ENCODE measurements at places on chromosomes 6 and 20. TPM values are rescaled to one million over a fixed set of nuclear protein-coding genes. Genes with fewer than 3 reads are reported as not detected.
A peak's percentile ranks its signal among the peaks of the same experiment; 100 is the strongest.

The ARHGAP18 gene
- 4.3 TPM for polyA plus RNA-seq

The ZNF217 gene
- polyA plus RNA-seq = 2.6 TPM

DNA sequence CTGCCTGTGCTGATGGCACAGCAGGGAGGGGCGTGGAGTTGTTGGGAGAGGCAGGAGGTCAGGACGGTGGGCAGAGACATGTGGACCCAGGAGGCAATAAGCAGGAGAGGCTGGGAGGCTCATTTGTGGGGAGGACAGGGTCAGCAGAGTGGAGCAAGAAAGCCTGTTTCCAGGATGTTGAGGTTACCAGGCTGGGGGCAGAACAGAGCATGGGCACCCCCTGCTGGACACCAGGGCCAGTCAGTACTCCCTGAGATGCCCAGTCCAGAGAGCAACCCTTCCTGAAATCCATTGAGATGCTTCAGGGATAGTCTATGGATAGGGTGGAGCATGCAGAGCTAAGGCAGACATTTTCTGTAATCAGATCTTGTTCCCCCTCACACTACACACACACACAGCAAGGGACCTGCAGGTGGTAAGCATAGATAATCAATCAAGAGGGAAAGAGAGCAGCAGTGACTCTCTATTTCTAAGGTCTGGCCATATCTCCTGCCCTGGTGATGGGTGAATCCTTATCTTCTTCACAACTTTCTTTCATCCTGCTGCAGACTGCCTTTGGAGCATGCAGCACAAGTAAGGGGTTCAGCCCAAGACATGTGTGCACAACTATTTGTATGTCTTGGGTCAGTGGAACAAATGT is 41.7 kb downstream of the MOCS1 start:
- H3K4me3 ChIP-seq = no peak overlapping the region
- peaks cover 18% of the 10 kb centered on the region for H3K4me1 ChIP-seq
- peak; percentile 67 for DNase-seq
- H3K27ac ChIP-seq = no peak overlapping the region
- H3K36me3 ChIP-seq = no peaks in the 10 kb centered on the region
- no peaks in the 10 kb centered on the region for H3K27me3 ChIP-seq

DNA sequence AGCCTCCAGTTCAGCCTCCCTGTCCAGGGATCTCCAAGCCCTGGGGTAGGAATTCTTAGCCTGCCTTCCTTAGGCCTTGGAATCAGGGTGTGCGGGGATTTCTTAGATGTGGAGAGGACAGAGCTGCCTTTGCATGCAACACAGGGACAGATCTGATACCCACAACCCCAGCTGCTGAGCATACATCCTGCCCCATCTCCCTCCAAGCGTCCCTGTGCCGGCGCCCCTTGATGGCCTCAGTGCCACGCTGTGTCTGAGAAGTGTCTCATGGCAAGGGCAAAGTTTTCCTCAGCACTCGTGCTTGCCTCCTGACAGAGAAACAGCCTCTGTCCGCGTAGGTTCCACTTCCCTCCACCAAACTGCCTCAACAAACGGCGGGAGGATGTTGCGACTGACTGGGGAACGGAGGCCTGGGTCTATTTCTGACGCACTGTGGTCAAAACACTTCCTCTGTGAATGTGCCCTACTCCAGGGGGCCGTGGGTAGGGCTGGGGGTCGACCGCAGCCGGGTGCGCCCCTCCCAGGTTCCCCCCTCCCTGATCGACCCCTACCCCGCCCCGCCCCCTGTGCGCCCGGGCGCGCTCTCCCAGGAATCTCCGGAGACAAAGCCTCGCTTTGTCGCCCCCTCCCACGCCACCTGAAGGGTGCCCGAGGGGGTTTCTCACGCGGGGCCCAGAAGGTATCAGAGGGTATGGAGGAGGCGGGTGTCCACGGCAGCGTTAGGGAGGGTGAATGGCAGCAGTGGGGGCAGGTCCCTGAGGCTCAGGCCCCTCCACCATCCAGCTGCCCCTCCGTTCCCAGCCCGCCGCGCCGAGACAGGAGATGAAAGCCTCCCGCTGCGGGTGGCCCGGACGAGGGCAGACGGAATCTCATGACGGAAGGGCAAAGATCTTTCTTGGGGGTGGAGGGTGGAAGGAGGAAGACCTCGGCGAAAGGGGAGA is 806 bp downstream of the MICAL1 start:
- H3K4me1 ChIP-seq = peaks cover 25% of the 10 kb centered on the region
- peak overlapping the region; percentile 93 for H3K4me3 ChIP-seq
- peak overlapping the region; percentile 61 for H3K27ac ChIP-seq
- no peaks in the 10 kb centered on the region for H3K36me3 ChIP-seq
- no peaks in the 10 kb centered on the region for H3K27me3 ChIP-seq

DNA sequence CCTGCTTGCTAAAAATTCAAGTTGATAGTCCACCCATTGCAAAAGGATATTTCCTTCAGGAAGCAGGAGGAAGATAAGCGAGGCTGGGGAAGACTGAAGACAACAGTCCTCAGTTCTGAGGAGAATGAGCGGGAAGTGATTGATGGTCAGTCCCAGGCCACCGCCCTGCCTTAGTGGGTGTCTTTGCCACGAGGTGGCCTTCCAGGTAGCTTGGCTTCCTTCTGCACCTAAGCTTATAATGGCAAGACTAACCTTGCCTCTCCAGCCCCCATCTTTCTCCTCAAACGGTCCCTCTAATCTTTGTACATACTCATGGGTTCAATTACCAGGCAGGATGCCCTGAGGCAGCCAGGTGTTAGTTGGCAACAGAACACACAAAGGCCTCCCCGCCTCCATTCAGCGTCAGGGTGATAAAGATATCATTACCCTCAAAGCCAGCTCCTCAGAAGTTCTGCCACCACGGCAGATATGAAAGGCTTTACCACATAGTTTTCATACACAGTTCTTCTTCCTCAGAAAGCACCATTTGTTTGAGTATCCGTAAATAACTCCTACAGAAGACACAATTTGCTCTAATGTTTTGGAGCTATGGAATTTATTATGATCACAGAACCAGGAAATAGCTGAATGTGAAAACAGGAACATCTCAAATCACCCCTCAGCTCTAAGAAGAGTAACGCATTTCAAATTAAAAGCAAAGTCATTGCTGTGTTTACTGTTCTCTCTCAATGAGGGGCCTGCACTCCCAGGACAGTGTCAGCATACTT is 249.4 kb downstream of the ATXN1 start:
- H3K4me1 ChIP-seq = peaks cover 41% of the 10 kb centered on the region
- no peaks in the 10 kb centered on the region for H3K27me3 ChIP-seq
- no peak overlapping the region for H3K4me3 ChIP-seq
- no peaks in the 10 kb centered on the region for H3K36me3 ChIP-seq
- no peak for DNase-seq
- H3K27ac ChIP-seq = no peak overlapping the region

DNA sequence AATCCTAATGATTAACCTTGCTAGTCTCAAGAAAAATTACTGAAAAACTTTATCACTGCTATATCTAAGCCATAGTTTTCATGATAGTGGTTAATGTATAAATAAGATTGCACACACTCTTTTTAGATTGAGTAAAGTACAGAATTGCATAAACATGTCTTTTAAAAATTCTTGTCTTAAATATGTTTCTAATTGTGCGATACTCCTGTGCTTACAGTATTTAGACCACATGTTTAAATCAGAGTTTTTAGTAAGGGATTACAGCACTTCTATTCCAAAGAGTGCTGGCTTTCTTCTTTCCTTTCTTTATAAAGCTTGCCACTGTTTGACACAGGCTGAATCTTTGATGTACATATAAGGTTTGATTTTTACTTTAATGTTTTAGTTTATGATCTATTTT is 36.8 kb upstream of the RGS17 start:
- H3K4me3 ChIP-seq = no peak overlapping the region
- H3K4me1 ChIP-seq = no peaks in the 10 kb centered on the region
- no peaks in the 10 kb centered on the region for H3K27me3 ChIP-seq
- H3K27ac ChIP-seq = no peak overlapping the region

DNA sequence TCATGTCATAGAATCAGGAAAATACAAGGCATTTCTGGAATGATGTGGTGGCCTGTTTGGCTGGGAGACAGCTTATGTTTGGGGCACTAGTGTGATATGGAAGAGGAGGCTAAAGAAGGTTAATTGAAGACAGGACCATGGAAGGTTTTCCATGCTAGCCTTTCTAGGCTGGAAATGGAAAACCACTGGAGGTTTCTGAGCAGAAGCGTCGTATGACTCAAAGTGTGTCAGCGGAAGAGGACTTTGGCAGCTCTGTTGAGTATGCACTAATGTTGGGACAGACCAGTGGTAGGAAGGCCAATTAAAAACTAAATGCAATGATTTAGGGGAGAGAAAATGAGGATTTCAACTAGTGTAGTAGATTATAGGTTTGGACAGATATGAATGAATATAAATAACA is 413.1 kb downstream of the PLCB1 start:
- no peak overlapping the region for H3K4me3 ChIP-seq
- peaks cover 2% of the 10 kb centered on the region for H3K4me1 ChIP-seq
